ENCODE measurements at places on chromosomes 1 and 21.

DNA sequence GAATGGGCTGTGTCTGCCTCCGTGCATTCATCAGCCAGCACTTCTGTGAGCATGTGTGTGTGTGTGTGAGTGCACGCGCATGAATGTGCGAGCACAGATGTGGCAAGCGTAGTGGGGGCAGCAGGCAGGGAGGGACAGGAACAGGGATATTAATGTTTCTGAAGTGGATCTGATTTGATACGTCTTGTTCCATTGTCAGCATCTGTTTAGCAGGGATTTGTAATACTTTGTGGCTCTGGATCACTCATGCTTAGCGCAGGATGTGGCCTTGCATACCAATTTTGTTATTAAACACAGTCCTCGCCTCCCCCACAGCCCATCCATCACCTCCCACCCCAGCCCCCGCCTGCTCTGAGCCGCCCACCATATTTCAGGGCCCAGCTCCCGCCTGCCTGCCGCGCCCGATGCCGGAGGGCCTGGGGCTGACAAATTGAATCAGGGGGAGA, 52.4 kb downstream of the TMEM53 start:
- ATAC-seq: no peak

DNA sequence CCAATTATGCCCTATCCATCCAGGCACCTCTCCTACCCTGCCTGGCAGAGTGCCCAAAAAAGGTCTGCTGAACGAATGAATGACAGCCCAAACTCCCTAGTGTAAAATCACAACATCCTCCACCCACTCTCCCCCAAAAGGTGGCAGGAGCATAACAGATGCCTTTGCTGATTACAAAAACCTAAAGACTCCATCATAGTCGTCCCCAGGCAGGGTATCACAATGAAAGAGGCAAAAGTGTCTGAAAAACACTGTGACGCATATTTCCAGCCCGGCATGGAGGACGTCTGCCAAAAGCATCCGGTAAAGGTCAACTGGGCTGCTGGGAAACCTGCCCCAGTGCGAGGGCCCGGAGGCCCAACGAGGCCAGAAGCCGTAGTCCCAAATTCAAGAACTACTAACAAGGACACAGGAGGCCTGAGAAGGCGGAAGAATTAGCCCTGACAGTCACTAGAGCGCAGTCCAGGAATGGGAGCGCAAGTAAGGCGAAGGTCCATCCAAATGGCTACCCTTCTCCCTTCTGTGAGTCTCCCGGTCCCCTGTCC, 576 bp downstream of the SMIM12 start:
- ATAC-seq: no peak

DNA sequence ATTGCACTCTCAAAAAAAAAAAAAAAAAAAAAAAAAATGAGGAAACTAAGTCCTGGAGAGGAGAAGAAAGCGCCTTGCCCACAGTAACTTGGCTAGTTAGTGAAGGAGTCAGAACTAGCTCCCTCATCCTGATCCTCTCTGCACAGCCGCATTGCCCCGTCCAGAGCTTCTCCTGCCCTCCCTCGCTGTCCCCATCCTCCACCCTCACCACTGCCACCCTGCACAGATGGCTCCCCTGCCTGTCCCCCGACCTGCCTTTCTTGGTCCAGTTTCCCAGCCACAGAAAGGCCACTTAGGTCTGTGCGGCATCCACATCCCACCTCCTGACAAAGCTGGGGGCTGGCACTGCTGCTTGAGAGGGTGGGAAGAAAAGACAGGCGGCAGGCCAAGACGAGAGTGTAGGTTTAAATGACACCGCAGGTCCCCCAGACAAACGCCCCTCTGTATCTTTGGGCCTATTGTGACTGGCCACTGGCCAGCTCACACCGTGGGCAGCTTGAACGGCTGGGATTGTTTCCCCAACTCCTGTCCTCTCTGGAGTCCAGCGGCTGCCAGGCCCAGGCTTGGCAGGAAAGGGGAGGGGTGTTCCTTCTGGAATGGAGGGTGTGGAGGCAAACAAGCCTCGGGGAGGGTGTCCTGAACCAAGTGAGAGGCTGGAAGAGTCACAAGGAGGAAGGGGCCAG, 20.2 kb downstream of the NCMAP start:
- ATAC-seq: no peak

- ATAC-seq: no peak
These were observed 5.4 kb downstream of the MEAF6 start for GRCh38 chr1:37509181-37509580.

- ATAC-seq: peak; percentile 66
These were observed at the start of gene HMCN1 for GRCh38 chr1:185733818-185734735. Gene HMCN1 (plus strand): TSS chr1:185734391. CDS start chr1:185734780, 389 bp downstream.

- ATAC-seq: no peak
These were observed 690 bp downstream of the C1orf216 start for GRCh38 chr1:35717911-35718476.

GRCh38 chr1:108962681-108963051, 618 bp downstream of the CLCC1 start:
- no peak for ATAC-seq

DNA sequence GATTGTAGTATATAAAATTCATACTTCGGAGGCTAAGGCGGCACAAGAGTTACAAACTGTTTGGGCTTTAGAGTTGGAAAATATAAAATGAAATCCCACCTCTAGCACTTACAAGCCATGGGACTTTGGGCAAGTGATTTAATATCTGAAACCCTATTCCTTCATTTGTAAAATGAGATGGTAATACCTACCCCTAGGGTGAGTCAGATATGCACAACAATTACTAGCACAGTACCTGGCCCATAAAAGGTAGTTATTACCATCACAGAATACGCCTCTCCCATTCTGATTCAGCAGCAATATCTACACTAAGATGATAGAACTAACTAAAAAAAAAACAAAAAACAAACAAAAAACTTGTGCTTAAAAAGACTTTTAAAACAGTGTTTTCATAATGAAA, 3.5 kb downstream of the KLHL12 start:
- peak; percentile 25 for ATAC-seq

DNA sequence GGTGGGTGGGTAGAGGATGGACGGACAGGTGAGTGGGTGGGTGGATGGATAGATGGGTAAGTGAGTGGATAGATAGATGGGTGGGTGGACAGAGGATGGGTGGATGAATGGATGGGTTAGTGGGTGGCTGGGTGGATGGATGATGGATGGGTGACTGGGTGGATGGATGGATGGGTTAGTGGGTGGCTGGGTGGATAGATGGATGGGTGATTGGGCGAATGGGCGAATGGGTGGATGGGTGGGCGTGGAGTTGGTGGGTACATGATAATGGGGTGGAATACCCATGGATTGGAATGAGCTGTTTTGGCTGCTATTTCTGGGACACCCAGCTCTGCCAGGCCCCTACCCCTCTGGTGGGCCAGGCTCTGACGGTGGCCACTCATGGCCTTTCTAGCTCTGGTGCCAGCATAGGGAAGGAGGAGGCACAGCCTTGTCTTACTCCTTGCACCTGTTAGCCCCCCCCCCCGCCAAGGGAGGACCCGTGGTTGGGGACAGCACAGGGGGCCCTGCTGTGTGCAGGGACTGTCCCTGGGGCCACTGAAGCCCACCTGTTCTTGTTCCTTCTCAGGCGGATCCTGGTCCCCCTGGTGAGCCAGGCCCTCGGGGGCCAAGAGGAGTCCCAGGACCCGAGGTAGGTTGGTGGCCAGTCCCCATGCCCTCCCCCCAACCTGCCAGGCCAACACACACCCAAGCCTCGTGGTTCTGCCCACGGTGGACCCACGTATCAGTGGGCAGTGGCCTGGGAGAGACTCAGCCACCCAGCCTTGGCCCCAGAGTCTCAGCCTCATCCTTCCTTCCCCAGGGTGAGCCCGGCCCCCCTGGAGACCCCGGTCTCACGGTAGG, 26.4 kb downstream of the COL6A2 start:
- ATAC-seq: no peak

GRCh38 chr1:103911450-103911849, 161.8 kb downstream of the AMY1C start:
- ATAC-seq: no peak

DNA sequence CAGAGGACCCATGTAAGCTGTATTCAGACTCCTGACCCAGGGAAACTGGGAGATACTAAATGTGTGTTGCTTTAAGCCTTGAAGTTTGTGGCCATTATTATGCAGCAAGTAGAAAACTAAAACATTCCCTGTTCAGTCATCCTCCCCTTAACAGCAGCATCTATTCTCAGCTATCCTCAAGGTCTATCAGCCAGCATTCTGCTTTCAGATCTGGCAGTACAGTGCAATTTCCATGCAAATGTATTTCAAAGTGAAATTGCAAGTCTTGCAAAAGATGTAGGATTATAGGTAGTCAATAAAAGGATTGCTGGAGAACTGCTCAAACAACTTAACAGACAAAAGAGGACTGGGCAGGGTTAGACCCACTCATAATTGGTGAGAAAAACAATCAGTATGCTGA, 111.3 kb downstream of the NOS1AP start:
- no peak for ATAC-seq

- no peak for ATAC-seq
These were observed 85.1 kb downstream of the BCAR3 start for GRCh38 chr1:93596329-93597089.

- ATAC-seq: no peak
These were observed 252.9 kb upstream of the NR5A2 start for GRCh38 chr1:199774433-199775089.

- no peak for ATAC-seq
These were observed 13.5 kb downstream of the GORAB start for GRCh38 chr1:170545476-170545875.

DNA sequence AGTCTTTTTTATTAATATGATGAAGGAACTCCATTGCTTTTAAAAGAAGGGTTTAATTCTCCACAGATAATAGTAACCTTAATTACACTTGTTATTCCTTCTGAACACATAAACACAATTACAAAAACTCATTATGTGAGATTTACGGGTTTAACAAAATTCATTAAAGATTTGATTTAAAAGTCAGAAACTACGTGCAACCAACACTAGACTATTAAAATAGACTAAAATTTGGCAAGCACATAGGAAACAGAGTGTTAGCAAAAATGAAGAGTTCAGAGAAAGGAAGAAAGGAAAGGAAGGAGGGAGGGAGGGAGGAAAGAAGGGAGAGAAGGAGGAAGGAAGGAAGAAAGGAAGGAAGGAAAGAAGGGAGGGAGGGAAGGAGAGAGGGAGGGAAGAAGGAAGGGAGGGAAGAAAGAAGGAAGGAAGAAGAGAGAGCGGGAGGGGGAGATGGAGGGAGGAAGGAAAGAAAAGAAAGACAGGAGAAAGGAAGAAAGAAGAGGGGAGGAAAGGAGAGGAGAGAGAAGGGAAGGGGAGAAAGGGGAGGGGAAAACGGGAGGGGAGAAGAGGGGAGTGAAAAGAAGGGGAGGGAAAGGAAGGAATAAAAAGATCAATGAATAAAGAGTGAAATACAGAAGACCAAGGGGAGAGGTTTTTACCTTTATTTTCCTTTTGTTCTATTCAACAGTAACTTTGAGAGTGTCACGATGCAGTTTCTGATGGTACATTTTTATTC, 123.4 kb upstream of the LYPLAL1 start:
- no peak for ATAC-seq

- peak; percentile 96 for ATAC-seq
These were observed 14.4 kb upstream of the IFI6 start for GRCh38 chr1:27686223-27686990.

DNA sequence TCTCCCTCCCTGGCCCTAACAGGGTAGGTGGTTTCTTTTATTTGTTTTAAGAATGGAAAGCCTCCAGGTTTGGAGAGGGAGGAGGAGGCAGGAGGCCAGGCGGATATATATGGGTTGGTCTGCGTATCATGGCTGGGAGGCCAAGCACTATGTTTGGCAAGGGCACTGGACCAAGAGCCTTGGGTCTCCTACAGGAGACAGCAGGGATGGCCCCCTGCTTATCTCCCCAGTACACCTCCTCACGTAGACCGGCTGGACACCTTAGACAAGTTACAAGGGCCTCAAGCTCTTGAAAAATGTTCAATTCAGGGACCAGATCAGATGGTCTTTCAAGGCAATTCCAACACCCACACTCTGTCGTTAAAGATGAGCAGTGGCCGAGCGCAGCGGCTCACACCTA, 10.9 kb downstream of the SLC41A1 start:
- ATAC-seq: no peak

DNA sequence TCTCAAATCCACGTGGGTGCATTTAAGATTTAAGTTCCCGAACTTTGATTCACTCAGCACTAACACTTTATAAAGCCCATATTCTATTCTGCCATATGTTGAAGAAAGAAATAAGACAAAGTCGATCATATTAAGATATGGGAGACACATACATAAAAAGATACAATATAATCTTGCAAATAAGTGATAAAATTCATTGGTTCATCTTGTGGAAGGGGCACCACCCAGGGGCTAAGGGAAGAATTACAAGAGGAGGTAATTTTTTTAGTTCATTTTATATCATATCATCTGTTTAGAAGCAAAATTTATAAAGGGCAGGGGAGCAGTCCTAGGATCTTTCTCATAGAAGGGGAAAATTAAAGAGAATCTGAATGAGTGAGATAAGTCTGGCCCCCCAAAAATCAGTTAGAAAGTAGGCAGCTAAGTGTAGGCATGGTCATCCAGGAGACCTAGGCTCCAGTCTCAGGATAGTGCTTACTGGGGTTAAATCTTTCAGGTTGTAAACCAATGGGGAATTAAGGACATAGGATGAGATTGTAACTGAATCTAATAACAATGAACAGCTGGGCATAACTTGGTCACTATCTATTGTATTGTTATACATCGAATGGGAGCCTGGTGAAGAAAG, 124.2 kb upstream of the L1TD1 start:
- no peak for ATAC-seq

DNA sequence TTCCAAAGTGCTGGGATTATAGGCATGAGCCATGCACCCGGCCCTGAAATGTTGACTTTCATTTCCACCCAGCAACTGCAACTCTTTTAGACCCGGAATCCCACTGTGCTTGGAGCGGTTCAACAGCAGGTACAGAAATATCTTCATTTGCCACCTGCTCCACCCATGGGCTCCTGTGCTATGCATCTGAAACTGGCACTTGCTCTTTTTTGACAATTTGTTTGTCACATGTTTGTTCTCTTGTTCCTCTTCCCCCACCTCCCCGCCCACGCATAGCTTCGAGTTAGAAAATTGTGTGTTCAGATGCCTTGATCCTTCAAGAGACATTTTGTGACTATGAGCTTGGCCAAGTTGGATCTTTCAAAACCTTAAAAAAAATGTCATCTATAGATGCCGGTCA, 2.4 kb upstream of the IFNLR1 start:
- ATAC-seq: no peak

GRCh38 chr1:167629681-167630567, at the start of gene RCSD1:
Gene RCSD1 (plus strand): TSS chr1:167630232. CDS start chr1:167630424, 192 bp downstream.
- peak; percentile 55 for ATAC-seq

GRCh38 chr1:204438628-204439027, 27.0 kb upstream of the PPP1R15B start:
- ATAC-seq: peak; percentile 86

GRCh38 chr1:86594284-86594770, 47.4 kb downstream of the CLCA4 start:
- peak; percentile 25 for ATAC-seq

Measured in esophagus mucosa (tissue), 1 donor.